ENCODE measurements at places on chromosomes 12 and 14.

- DNase-seq, result no peak
Observed at GRCh38 chr12:24776861-24777260, 172.0 kb downstream of the BCAT1 start.

- no peak for DNase-seq
Observed at GRCh38 chr12:121025442-121026226, 9.3 kb upstream of the C12orf43 start.

DNA sequence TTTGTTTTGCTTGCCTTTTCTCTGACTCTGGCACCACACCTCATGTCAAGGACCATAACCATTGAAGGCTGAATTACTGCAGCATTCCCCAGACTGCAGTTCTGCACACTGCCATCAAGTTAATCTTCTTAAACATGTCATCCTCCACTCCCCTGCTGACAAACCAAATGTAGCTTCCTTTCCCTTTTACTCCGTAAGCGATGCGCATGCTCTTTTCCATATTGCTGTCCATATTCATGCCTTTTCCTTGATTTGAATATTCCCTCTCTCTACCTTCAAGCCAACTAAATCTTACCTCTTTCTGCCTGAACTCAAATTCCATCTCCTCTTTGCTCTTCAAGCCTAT is 13.6 kb downstream of the GPX2 start:
- no peak for DNase-seq

DNA sequence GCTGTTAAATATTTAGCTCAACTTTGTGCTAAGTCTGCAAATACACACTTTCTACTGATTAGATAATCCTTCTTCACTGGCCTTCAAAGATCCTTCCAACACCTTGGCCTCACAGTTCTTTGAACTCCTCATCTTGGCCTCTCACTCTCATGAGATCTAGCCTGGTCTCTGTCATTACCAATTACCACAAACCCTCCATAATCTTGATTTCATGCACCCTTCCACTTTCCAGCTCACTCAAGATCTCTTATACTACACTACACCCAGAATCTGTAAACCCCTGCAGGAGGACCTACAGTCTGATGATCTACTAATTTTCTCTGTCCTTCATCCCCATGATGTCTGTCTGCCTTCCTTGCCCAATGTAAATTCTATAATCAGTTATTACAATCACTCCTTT is 71.1 kb downstream of the DUSP16 start:
- DNase-seq, result no peak

DNA sequence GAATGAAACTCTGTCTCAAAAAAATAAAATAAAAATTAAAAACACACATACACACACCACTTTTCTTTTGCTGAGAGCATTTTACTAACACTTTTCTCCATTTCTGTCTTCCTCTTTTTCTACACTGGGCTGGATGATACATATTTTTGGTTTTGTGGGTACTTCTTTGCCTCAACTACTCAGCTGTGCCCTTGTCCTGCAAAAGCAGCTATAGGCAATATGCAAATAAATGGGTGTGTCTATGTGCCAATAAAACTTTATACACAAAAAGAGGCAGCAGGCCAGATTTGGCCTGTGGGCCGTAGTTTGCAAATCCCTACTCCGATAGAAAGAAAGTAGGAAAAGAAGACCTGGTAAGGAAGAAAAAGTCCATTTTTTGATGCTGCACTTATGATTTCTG is 6.5 kb downstream of the CLMN start:
- DNase-seq, result no peak

DNA sequence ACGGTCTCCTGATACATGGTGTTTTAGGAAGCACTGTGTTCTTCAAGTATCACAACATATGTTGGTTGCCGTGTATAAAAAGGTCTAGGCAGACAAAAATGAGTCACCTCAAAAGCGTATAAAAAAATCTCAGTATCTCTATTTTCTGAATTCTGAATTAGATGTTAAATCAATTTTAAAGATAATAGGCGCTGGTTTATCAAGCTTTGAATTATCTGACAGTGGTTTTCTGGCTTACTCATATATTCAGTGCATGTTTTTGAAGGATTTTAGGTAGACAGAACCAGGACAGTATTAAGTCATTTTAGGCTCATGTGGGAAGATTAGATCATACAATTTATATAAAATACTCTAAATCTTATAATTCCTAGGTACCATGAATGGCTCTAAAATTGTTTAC is 110.8 kb downstream of the TMTC2 start:
- no peak for DNase-seq

Measured in CD4-positive, alpha-beta T cell treated with Interferon alpha-2 for 1 hour (primary cell).